ENCODE measurements at places on chromosomes 5 and 9.

GRCh38 chr5:129639331-129639730 lies 108.6 kb upstream of the MINAR2 start:
- no peak for DNase-seq

GRCh38 chr5:119255571-119256356 lies 100.1 kb upstream of the TNFAIP8 start:
- DNase-seq, result peak; percentile 23

DNA sequence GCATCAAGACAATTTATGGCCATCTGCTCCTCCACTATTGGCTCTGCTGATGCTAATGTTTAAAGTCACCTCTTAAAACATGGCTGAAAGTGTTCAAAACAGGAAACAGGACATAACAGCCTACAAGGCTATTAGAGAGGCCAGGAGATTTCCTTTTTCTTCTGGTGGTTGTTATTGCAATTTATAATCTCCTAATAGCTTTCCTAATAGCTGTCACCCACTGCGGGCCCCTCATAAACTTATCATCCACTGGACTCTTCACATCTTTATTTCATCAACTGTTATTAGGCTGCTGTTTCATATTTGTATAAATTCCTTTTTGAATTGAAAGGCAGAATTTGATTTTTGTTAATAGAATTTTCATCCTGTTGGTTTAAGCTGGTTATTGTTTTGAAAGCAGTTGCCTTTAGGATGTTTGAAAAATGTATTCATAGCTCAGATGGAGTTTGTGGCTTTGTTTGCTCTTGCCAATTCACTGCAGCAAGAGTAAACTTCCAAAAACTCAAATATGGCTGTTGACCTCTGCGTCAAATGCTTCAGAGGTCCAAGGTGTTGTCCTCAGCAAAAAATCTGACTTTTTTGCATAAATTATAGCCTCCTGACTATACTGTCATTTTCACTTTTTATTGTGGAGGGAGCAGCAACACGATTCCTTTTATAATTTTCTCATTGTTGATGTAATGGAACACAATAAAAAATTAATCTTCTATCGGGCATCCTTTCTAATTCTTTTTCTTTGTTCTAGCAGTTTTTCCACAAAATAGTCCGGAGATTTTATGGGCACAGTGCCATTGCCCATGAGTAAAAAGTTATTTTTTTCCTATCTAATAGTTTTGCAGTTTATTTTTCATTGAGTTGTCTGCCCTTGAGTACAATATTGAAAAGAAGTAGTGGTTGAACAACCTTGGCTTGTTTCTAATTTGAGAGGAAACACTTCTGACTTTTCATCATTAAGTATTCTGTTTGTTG lies 69.3 kb downstream of the MAT2B start:
- no peak for DNase-seq

- no peak for DNase-seq
Observed at GRCh38 chr9:24881361-24881760, 335.7 kb upstream of the IZUMO3 start.

DNA sequence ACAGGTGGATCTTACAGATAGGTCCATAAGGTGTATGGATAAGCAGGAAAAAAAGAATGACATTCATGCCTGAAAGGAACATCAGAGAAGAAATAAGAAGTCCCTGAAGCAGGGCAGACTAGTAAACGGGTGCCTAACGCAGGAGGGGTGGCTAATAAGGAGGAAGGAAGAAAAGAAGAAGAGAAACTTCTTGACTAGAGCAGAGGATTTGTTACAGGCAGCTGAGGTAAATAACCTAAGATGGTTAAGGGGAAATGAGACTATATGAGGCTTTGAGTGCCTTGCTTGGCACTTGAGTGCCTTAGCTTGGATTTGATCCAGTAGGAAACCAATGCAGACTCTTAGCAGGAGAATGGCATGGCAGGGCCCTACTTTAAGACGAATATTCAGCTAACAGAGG lies 313.5 kb upstream of the PDE4D start:
- no peak for DNase-seq

- DNase-seq, result no peak
Observed at GRCh38 chr9:94921092-94921471, 194.6 kb downstream of the AOPEP start.

GRCh38 chr5:64811050-64811640 lies 42.4 kb downstream of the CWC27 start:
- DNase-seq, result peak; percentile 54

GRCh38 chr5:7220156-7220555 lies 175.8 kb upstream of the ADCY2 start:
- DNase-seq, result no peak

GRCh38 chr5:124154714-124155113 lies 591.7 kb downstream of the ZNF608 start:
- no peak for DNase-seq

DNA sequence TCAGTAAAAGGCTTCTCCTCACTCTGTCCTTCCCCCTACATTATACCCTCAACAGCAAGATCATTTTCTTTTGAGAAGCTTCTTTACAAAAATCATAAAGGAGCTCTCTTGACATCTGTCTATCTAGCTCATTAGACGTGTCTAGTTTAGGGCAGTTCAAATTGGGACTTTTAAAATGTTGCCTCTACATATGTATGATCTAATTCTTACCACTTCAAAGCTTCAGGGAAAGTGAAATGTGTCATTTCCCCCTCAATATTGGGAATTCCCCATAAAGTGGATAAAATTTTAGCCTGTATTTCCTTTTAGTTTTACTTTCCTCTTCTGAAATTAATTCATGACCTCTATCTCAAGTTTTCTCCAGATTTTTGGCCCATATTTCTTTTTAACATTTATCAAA lies 323.7 kb downstream of the ARRDC3 start:
- DNase-seq, result no peak

DNA sequence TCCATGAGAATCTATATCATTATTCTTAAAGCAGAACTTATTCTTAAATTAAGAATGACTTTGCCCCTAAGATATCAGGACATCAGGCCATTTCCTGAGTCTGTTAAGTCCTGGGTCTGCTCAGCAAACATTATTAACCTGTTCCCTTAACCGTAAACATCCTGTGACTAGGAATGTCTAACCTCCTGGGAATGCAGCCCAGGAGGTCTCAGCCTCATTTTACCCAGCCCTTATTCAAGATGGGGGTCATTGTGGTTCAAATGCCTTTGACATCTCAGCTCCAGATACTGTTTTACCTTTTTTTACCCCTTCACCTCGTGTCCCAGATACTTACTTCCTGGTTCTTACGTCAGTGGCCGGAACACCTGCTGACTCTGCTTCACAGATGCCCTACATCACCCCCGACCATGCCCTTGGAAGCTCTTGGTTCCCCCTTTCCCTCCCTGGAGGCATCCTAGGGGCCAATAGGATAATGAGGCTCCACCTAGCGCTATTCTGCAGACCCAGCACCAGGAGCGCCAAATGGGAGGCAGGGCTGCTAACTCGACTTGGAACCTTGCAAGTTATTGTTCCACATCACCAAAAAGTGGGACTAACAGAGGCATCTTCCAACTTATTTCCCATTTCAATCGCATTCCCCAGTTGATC lies 182.5 kb downstream of the MED10 start:
- DNase-seq, result no peak
